ENCODE measurements at places on chromosomes 5 and 9.

GRCh38 chr5:139711906-139712224 is 63.7 kb downstream of the CXXC5 start:
- no peak for DNase-seq

DNA sequence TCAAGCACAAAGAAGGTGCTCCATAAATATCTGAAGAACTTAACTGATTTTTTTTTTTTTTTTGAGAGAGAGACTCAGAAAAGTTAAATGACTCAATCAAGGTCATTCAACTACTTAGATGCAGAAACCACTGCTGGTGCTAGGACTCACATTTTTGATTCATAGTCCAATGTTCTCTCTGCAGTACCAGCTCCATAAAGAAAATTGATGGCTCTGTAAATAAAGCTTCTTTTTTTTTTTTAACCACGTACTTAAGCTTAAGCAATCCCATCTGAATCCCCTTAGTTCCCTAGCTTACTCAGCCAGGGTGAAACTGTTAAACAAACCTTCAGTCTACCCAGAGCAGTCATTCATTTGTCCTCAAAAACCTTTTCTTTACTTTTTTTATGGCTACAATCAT is 657.0 kb upstream of the WWC1 start:
- DNase-seq, result peak; percentile 38

GRCh38 chr5:123819833-123820232 is 307.9 kb downstream of the CSNK1G3 start:
- peak; percentile 71 for DNase-seq

- no peak for DNase-seq
These were observed 129.7 kb upstream of the MAP3K1 start for GRCh38 chr5:56685503-56686217.

GRCh38 chr5:152622628-152623027 is 217.5 kb upstream of the NMUR2 start:
- no peak for DNase-seq

DNA sequence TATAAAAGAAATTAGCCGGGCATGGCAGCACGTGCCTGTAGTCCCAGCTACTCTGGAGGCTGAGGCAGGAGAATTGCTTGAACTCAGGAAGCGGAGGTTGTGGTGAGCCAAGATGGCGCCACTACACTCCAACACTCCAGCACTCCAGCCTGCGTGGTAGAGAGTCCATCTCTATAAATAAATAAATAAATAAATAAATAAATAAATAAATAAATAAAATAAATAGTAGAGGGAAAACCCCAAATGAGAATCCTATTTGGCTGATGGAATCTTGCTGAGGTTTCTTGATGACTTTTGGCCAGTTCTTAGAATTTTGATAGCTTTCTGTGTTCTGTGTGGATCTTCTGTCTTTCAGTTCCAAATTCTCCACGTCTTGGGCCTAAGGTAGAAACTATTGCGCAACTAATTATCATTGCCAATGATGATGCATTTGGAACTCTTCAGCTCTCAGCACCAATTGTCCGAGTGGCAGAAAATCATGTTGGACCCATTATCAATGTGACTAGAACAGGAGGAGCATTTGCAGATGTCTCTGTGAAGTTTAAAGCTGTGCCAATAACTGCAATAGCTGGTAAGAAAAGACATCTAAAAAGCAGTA is 126.9 kb downstream of the ADGRV1 start:
- DNase-seq, result no peak

- no peak for DNase-seq
These were observed 45.8 kb downstream of the THOC3 start for GRCh38 chr5:175922192-175922885.

GRCh38 chr9:23823986-23824829 is 1.8 kb downstream of the ELAVL2 start:
- DNase-seq, result no peak

DNA sequence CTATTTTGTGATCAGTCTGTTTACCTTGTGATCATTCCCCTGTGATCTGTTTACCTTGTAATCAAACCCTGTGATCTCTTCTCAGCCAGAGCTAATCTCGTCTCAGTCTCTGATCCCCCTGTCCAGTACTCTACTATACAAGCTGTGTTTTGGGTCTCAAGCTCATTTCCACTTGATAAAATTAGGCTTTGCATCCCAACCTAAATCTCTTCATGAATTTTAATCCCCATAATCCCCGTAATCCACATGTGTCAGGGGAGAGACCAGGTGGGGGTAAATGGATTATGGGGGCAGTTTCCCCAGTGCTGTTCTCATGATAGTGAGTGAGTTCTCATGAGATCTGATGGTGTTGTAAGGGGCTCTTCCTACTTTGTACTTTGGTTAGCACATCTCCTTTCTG is 157.2 kb downstream of the PRR16 start:
- DNase-seq, result no peak

GRCh38 chr5:143594902-143595818 is 191.7 kb upstream of the NR3C1 start:
- peak; percentile 46 for DNase-seq

GRCh38 chr9:121561385-121562222 is 62.0 kb upstream of the GGTA1 start:
- DNase-seq, result peak; percentile 52

DNA sequence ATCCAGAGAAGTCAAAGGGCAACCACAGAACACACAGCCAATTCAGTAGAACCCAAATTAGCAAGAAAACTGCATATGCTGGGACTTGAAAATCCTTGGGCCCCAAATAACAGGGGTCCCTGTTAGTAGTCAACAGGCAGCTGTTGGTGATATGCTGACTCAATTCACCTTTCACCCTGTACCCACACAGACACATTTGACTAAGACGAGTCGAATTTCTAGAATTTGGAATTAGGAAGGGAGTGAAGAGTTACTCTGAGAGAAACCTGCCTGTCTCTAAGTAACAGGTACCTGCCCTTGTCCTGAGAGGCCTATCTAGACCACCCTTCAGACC is 821 bp upstream of the VCP start:
- DNase-seq, result no peak

DNA sequence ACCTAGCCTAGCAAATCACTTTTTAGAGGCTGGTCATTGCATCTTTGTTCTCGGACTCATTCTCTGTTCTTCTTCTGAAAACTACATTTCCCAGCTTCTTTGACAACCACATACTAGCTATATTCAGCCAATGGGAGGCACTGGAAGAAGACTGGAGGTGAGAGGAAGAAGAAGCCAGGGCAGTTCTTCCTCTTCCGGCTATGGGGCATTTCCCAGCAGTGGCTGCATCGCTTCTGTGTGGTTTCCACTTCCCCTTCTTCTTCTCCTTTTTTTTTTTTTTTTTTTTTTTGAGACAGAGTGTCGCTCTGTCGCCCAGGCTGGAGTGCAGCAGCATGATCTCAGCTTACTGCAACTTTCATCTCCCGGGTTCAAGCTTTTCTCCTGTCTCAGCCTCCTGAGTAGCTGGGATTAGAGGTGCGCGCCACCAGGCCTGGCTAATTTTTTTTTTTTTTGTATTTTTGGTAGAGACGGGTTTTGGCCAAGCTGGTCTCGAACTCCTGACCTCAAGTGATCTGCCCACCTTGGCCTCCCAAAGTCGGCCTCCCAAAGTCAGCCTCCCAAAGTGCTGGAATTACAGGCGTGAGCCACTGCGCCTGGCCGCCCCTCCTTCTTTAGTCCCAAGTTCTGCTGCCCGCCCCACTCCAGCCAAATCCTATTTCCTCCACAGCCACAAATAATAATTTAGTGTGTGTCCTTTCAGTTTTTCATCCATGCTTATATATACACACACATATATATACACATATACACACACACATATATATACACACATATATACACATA is 6.9 kb upstream of the UBAP1 start:
- no peak for DNase-seq

DNA sequence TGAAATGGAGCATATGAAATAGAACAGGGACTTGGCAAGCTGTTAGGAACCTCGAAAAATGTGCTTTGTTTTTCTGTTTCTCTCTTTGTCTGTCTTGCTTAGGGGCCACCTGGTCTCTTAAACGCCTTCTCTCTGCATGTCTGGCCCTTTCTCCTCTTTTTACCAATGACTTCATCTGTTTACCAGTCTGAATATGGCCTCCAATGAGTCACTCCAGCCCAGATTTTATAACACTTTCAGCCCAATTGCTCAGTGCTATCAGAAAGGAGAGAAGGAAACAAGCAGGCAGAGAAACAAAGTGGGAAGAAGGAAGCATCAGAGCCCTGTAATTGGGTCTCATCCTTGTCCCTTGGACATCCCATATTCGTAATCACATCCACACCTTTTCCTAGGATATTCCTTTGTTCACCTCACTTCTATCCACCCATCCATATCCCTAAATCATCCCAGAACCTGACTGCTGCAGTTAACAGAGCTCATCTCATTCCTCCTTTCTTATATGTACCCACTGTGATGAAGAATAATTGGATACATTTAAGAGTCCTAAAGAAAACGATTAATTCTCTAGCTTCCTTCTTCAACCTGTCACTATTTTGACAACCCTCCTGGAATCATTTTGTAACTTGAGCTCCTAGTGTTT is 151.8 kb upstream of the GPR151 start:
- no peak for DNase-seq

GRCh38 chr5:82820961-82821845 is 256.0 kb downstream of the TMEM167A start:
- no peak for DNase-seq

DNA sequence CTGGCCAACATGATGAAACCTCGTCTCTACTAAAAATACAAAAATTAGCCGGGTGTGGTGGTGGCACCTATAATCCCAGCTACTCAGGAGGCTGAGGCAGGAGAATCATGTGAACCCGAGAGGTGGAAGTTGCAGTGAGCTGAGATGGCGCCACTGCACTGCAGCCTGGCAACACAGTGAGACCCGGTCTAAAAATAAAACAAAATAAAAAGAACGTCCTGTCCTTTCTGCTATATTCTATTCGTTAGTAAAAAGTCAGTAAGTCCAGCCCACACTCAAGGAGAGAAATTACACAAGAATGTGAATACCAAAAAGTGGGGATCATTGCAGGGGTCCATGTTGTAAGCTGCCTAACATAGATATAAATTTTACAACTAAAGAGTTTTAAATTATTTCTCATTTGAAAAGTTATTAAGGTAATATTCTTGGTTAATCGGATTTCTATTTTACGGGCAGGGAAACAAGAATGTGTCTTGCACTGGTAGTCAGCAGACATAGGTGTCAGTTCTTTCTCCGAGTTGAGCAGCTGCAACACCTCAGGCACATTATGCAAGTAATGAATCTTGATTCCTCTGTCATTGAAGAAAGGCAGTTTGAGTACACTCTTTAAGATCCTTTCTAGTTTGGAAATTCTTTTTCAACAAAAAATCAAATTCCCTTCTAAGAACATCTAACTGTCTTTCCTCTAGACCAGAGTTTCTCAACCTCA is 24.5 kb downstream of the NMUR2 start:
- no peak for DNase-seq

DNA sequence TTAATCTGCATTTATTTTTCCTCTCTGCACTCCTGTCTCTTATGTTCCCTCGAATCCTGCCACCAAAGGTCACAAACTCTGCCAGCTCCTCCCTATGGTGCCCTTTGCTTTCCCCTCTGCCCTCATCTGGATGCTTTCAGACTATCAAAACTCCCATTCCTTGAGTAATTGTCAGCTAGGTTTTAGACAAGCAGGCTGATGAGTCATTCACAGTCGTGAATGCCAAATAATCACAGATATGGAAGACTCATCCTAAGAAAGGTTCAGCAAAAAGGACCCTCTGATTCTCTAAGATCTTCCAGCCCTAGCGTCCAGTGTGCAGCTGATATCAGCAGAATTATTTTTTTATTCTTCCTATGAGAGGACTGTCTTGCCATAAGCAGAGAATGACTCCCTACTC is 104.5 kb upstream of the NUDT12 start:
- no peak for DNase-seq

GRCh38 chr5:139634028-139634325 is 14.2 kb upstream of the CXXC5 start:
- no peak for DNase-seq

GRCh38 chr9:14170392-14170931 is 143.5 kb downstream of the NFIB start:
- DNase-seq, result no peak

DNA sequence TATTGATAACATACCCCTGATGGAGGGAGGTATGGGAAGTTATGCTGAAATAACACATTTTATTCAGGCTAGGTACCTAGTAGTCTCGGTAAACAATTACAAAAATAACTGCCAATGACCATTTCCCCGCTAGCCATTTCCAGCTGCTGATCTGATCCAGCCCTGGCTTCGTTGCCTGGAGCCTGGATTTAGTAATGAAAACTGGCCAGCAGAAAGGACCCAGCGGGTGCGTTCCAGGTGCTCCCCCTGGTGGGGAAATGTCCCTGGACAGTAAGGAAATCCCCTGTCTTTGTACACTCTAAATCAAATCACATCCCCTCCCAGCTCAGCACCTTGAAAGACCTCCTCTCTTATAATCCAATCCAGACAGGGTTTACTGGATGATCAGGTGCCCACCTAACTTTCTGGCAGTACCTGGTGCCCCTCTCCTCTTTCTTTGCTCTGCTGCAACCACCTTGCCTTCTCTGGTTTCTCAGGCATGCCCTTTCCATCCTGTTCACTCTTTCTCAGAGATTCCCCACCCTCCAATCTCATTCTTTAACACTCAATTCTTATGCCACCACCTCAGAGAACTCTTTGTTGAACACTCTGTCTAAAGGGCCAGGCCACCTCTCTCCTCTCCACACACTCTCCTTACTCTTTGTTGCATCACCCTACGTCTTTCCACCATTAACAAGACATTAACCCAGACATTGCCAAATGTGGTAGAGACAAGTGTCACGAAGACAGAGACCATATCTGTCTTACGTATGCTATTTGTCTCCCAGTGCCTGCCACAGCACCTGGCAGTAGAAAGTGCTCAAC is 50.1 kb upstream of the SMAD5 start:
- peak; percentile 74 for DNase-seq

DNA sequence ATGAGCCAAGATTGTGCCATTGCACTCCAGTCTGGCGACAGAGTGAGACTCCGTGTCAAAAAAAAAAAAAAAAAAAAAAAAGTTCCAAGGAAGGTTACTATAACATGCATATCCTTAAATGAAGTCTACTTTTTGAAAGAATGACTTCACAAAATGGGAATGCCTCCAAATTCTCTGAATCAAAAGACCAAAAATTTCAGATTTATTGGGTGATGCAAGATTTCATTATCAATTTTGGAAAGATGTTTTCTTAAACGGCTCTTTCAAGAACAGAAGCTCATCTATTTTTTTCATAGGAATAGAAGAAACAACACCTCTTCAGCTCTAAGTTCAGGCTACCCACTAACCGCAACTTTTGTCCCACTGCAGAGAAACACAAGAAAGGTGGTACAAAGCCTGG is 69.9 kb downstream of the AUH start:
- no peak for DNase-seq

- DNase-seq, result peak; percentile 16
These were observed 131.6 kb upstream of the TAS2R1 start for GRCh38 chr5:9761706-9762105.

GRCh38 chr9:76552181-76552580 is 93.2 kb downstream of the GCNT1 start:
- DNase-seq, result no peak

- peak; percentile 98 for DNase-seq
These were observed 9.9 kb downstream of the SH3RF2 start for GRCh38 chr5:145946112-145946861.

- DNase-seq, result peak; percentile 56
These were observed 1.2 kb downstream of the JMY start for GRCh38 chr5:79236970-79237739.

Data from PC-9 (cell line).